Stimulated activated CD8-positive, alpha-beta memory T cell treated with anti-CD3 and anti-CD28 coated beads, Interleukin-7, amount 100 ng/mL, for 48 hours (primary cell): ENCODE measurements at places on chromosomes 13 and 19.

DNA sequence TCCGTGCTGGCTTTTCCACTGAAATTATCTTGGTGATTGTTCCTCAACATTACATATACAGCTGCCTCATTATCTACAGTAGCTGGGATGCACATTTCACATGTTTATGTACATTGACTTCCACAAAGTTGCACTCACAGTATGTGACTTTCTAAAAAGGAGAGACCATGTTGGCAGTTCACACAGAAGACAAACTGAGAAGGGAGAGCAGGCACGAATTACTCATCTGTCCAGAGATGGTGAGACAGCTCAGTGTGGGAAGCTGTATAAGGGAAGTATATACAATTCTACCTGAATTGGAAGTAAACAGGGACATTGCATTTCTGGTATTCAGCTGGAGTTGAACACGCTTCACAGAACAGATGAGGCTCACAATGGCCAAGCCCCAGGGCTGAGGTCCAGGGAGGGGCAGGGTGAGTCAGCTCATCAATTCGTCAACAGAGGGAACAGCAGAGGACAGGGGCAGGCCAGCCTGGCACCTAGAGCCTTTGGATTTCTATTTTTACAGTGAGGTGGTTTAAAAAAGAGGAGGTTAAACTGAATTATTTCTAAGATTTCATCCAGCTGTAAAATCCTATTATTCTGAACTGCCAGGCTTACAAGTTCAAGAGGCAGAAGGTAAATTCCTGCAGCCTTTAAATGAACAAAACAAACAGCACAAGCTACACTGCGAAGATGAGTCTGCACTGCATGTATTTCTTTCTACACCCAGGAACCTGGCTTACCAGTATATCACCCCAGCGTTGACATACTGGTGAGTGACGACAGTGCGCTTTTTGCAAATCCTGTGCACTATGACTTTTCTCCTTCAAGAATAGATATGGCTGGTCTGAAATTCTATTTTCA, 9.8 kb downstream of the PARP4 start:
- DNase-seq, result no peak

DNA sequence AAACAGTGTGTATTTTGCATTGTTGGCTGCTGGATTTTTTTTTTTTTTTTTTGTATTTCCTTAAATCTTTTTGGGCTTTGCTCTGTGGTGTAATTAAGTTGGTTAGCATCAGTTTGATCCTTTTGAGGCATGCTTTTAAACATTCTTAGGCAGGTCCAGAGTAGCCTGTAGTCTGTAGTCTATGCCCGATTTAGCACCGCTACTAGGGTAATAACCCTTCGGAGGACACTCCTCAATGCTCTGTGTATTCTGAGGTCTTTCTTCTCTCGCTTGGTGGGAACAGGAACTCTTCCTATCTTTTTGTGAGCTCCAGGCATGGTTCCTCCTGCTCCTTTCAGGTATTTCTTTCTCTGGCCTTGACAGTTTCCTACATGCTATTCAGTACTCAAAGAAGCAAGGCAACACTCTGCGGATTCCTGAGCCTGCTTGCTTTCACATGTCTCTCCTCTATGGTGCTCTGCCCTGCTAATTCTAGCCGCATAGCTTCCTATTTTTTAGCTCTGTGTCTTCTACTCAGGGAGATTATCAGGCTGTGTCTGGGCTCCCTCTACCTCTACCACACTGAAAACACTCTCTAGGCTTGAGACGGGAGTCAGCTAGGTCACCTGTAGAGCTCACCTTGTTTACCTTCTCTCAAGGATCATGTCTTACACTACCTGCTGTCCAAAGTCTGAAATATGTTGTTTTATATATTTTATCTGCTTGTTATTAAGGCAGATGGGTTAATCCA, 195.1 kb downstream of the NDFIP2 start:
- DNase-seq, result no peak

GRCh38 chr13:49836516-49836915, 44.0 kb upstream of the KPNA3 start:
- DNase-seq, result no peak

GRCh38 chr13:33349986-33350826, 64.7 kb upstream of the STARD13 start:
- no peak for DNase-seq

DNA sequence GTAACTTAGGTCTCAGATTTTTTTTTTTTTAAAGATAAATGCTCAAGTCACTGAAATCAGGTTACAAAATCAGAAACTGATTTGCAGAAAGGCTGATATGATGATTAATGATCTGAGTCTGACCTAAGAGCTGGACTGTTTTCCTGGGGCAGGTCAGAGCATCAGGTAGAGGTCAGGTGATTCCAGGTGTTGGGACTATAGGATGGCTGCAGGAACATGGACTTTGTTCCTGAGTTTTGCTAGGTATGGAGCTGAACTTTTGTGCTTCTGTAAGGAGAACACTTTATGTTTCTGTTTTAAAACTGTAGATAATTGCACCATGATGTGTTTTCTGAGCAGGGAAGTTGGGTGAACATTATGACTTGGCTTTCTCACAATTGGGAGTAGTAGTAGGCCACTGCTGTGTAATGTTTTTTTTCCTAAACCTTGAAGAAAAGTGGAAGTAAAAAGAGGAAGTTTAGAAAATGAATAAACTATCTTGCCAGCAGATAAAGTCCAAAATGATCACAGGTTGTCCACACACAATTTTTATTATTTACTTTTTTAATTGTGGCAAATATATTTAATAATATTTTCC, 297.2 kb downstream of the DCT start:
- no peak for DNase-seq

GRCh38 chr13:106527445-106527801, 8.0 kb downstream of the EFNB2 start:
- DNase-seq, result no peak

GRCh38 chr19:45130888-45131615, 29.7 kb downstream of the NKPD1 start:
- no peak for DNase-seq

- no peak for DNase-seq
These were observed 166.2 kb downstream of the ZIC5 start for GRCh38 chr13:99805361-99805760.

- DNase-seq, result no peak
These were observed 13.2 kb upstream of the PSPC1 start for GRCh38 chr13:19795956-19796355.

GRCh38 chr19:13670846-13671245, 93.5 kb upstream of the MRI1 start:
- no peak for DNase-seq

DNA sequence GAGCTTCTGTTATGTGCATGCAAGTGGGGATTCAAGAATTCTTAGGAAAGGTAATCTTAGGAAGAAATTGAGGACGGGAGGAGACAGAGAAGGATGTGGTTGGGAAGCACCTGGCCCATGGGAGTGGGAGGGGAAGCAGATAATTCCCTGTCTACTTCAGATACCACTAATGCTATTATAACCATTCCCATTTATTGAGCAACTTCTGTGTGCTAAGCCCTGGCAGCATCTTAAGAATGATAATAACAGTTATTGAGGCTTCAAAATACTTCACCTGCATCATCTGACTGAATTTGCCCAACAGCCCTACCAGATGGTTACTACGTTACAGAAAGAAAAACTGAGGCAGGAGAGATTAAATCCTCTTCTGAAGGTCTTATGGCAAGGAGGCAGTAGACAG, 1.4 kb downstream of the EPS8L1 start:
- DNase-seq, result no peak

GRCh38 chr19:16418597-16418962, 53.2 kb downstream of the EPS15L1 start:
- no peak for DNase-seq

DNA sequence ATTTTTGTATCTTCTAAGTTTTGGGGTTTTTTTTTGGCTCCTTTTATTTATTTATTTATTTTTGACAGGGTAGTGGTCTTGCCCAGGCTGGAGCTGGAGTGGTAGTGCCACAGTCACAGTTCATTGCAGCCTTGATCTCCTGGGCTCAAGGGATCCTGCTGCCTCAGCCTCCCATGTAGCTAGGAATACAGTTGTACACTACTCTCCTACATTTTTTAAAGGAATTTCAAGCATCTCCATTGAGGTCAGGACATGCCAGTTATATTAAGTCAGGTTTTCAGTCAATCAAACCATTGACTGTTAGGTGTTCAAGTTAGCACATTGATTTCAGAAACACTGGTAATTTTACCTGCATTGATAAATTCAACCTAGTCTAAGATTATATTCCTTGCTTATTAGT, 480.5 kb upstream of the SPRY2 start:
- no peak for DNase-seq

DNA sequence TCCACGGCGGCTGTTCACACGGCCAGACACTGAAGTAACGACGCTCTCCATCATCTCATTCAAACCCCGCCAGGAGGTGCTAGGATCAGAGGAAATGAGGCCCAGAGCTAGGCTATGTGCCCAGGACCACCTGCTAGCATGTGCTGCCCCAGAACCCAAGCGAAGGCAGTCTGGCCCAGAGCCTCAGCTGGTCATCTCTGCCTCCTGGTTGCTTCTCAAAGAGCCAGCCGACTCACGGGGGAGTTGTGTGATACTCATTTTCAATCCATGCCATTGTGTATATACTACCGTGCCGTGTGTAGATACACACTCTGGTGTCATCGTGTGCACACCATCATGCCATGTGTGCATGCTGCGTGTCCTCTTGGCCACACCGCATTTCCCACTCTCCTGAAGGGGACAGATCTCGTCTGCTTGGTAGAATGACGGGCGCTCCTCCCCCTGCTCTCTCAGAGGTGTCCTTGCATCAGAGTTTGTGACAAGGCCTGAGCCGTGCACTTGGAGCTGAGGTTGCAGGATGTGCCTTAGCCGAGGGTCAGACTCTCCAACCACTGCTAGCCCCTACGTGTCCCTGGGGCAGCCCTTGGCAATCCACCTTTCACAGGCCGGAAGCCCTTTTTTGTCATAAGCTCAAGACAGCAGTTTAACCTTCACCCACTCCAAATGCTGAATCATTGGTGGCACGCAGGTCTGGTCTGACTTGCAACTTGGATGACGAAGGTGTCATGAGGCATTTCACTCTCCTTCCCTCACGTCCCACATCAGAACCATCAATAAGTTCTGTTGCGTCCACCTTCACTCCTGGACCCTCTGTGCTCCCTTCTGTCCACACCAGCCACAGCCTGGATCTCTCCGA, 130.4 kb downstream of the CRYL1 start:
- DNase-seq, result no peak

DNA sequence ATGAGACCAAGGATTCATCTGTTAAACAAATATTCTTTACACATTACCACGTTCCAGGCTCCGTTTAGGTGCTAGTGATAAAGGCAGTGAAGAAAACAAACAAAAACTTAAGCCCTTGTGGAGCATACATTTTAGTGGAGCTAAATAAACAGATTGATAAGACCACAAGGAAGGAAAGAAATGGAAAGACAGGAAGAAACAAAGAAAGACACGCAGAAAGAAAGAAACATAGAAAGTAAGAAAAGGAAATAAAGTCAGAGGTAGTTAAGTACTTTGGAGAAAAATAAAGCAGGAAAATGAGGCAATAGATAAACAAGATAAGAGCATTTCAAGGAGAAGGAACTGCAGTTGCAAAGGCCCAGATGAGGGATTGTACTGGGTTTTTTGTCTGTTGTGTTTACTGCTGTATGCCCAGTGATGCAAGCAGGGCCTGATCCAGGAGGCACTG, 998 bp downstream of the NFKBIB start:
- no peak for DNase-seq

DNA sequence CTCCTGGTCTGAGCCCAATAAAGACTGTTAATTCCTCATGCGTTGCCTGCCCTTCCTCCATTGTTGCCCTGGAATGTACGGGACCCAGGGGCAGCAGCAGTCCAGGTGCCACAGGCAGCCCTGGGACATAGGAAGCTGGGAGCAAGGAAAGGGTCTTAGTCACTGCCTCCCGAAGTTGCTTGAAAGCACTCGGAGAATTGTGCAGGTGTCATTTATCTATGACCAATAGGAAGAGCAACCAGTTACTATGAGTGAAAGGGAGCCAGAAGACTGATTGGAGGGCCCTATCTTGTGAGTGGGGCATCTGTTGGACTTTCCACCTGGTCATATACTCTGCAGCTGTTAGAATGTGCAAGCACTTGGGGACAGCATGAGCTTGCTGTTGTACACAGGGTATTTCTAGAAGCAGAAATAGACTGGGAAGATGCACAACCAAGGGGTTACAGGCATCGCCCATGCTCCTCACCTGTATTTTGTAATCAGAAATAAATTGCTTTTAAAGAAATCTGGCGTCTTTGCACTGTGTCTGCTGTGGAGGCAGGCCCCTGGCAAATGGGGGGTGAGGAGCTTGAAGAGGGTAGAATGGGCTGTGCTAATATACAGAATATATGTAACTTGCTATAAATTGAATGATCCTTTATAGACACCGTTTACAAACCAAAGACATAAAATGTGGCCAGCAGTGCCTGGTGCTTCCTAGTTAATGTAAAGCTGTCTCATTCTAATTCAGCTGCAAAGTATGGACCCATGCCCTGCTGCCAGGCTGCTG, 4.2 kb upstream of the RPS11 start:
- DNase-seq, result no peak

- no peak for DNase-seq
These were observed 36.0 kb downstream of the MBNL2 start for GRCh38 chr13:97257800-97258799.

DNA sequence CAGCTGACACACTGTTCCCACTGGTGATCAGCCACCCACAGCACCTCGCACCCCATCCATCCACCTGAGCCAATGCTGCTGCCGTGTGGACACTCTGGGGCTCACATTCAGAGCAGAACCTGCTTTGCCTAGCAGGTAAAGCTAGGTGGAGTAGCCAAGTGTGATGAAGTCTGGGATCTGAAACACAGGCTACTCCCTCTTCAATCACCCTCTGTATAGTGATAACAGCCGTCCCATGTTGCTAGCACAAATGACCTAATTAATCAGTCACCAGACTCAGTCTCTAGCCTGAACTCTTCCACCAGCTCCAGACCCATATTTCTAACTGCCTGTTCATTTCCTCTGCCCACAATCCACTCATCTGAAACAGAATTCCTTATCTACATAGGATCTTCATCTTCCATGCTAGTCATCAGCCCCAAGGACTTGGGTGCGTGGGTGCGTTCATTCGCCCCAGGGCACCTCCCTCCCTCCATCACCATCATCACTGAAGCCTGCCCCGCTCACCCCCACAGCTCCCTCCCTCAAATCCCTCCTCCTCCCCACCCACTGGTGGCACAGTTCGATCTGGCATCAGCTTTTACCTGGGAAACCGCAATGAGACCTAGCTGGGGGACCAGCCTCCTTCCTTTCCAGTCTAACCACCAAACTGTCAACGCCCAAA, 19.8 kb downstream of the STK24 start:
- no peak for DNase-seq

DNA sequence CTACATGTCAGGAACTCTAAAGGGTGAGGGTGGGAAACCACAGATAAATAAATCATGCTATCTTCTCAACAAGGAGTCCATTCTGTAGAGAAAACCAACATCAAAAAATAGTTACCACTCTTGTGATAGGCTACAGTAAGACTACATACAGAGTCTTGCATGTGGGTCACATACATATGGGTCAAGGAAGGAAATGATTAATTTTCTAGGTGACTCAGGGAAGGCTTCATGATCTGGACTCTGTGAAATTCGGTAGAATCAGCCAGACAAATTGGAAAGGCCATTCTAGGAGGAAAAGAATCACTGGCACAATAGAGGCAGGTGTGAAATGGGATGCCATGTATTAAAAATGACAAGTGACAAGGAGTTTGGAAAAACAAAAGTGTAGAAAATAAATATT, 638.9 kb downstream of the LIG4 start:
- DNase-seq, result no peak
